Type B pancreatic cell (in vitro differentiated cells): ENCODE measurements at places on chromosomes 6 and 20. TPM values are rescaled to one million over a fixed set of nuclear protein-coding genes. Genes with fewer than 3 reads are reported as not detected.
A peak's percentile ranks its signal among the peaks of the same experiment; 100 is the strongest.

SLC17A2 gene
- 0.21 TPM in 1 of 2 replicates, not detected in the other for total RNA-seq

BHLHE23 gene
- not detected in 2 replicates for total RNA-seq

- DNase-seq: no peak
These were observed 282.8 kb upstream of the FOXQ1 start for GRCh38 chr6:1029141-1029540.

DACT2 gene
- total RNA-seq: 7.6 and 17.4 TPM in 2 replicates

DNA sequence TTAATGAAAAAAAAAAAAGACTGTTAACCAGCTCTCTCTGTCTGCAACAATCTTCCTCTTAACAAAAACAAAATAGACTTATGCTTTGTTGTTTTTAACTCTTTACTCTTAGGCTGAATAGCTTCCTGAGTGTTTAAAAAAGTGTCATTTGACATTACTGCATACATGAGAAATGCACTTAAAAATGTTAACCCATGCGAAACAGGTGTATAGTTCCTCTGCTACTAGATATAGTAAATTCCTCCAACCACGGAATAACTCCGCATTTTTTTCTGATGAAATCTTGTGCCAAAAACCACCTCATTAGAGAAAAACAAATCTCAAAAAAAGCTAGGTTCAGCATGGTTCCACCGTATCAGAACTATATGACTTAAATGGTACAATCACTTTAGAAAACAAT lies 426.0 kb downstream of the ADGRB3 start:
- DNase-seq: no peak

- no peak for DNase-seq
These were observed 749.3 kb downstream of the TENT5A start for GRCh38 chr6:81003156-81003555.

MUC21 gene
- total RNA-seq: 0.43 and 0.65 TPM in 2 replicates

DNA sequence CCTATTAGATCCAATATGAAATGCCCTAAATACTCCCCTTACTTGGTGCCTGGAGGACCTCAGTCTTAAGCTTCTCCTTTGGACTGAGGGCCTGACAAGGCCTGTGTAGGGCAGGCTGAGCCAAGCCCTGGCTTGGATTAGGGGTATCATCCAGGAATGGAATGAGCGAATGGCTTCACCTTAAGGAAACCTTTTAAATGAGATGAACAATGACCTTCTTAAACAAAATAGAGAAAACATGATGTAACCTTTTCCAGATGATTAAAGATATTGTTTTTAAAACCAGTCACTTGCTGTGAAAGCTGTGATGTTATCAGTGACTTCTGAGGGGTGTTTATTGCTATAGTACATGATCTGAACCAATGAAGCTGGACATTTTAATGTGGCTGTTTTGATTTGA lies 55.5 kb downstream of the TRAF3IP2 start:
- DNase-seq: no peak

DNA sequence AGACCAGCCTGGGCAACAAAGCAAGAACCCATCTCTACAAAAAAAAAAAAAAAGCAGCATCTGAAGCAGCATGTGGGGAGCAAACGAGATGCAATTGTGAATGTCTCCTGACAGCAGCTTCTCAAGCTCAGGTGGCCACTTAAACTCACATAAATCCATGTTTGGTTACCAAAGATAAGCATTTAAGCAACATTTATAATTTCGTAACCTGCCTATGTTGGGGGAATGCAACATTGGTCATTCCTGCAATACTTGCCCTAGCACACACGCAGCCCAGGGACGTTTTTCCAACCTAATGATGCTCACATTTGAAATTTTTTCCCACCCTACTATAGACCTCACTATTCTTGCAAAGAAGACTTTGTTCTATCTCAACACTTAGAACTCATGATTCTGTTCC lies 113.3 kb downstream of the ZFP64 start:
- DNase-seq: no peak

DNA sequence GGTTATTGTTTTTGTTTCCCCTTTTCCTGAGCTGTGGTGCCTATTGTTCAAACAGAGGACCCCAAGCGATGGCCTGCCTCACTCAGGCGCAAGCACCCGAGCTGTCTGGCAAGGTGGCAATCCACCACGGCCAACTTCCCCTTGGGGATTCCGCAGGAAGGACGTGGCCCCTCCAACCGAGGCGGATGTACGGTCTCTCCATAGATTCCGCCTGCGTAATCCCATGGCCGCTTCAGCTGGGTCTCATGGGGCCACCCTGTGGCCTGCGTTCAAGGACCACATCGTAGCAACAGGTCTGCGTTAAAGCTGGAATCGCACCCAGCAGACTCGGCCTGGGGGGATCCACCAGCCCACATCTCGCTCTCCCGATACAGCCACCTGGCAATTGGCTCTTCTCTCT lies 79.9 kb downstream of the CEBPB start:
- no peak for DNase-seq

GRCh38 chr6:123806561-123806960 lies 2.9 kb downstream of the NKAIN2 start:
- no peak for DNase-seq

DNA sequence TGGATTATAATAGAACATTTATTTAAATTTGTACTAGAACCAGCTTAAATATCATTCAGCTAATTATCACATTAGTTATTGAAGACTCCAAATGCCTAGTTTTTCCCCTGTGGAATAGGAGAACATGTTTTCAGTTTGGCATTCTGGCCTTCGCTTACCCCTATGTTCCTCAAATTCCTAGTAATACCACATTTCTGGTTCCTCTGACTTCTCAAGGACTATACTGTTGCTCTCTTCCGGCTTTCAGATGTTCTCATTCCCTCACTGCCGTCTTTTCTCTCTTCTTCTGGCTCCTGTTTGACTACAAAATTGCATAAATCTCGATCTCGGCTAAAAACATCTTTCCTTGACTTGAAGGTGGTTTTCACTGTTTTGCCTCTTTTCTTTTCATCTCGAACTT lies 71.8 kb upstream of the KHDRBS2 start:
- DNase-seq: no peak

PDE10A gene
- 6.6 and 10.8 TPM in 2 replicates for total RNA-seq

GRCh38 chr6:39298061-39298460 lies 16.2 kb downstream of the KCNK17 start:
- no peak for DNase-seq

C20orf141 gene
- total RNA-seq: not detected in 2 replicates

- DNase-seq: no peak
These were observed 62.3 kb downstream of the KIAA0319 start for GRCh38 chr6:24583463-24584381.

POU3F2 gene
- 1.4 and 2.1 TPM in 2 replicates for total RNA-seq

DNA sequence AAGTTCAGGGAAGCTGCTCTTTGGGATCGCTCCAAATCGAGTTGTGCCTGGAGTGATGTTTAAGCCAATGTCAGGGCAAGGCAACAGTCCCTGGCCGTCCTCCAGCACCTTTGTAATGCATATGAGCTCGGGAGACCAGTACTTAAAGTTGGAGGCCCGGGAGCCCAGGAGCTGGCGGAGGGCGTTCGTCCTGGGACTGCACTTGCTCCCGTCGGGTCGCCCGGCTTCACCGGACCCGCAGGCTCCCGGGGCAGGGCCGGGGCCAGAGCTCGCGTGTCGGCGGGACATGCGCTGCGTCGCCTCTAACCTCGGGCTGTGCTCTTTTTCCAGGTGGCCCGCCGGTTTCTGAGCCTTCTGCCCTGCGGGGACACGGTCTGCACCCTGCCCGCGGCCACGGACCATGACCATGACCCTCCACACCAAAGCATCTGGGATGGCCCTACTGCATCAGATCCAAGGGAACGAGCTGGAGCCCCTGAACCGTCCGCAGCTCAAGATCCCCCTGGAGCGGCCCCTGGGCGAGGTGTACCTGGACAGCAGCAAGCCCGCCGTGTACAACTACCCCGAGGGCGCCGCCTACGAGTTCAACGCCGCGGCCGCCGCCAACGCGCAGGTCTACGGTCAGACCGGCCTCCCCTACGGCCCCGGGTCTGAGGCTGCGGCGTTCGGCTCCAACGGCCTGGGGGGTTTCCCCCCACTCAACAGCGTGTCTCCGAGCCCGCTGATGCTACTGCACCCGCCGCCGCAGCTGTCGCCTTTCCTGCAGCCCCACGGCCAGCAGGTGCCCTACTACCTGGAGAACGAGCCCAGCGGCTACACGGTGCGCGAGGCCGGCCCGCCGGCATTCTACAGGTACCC lies at the start of gene ESR1:
Gene ESR1, plus strand, starts transcription at position 170 of the 858 bp plus-strand sequence. Its CDS starts 231 bp downstream, at position 401.
- DNase-seq: no peak

RPN2 gene
- total RNA-seq: 184 and 206 TPM in 2 replicates

BPIFA1 gene
- total RNA-seq: 0.69 and 0.97 TPM in 2 replicates

DNA sequence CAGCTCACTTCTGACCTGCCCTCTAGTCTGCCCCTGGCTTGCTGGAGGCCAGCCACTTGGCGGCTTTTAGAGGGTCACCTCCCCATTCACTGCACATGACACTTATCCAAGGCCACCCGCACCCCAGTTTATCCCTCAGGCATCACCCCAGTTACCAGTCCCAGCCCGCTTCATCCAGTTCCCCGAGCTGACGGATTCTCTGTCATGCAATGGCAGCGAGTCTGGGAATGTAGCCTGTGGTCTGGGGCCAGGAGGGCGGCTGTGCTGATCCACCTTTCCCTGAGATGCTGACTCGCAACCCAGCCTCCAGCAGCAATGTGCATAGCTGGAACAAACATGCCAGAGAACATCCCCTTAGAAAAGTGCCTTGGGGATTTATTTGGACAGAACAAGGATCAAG lies 25.8 kb downstream of the SYNDIG1 start:
- DNase-seq: no peak

DNA sequence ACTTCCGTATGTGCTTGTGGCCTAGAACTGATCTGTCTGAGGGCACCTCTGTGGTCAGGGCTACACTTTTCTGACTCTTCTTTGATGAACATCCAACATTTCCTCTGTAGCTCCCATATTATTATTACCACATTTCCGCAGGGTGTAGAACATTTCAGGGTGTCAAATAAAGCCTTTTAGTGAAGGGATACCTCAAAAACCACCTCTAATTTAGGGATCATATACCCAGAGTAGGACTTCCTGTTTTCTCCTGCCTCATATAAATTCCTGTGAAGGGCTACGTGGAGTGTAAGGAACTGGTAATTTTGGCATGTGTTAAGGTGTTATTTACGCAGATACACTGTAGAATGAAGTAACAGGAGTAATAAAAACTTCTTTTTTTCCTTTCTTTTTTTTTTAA lies 5.5 kb upstream of the MUC22 start:
- DNase-seq: no peak

RTF2 gene
- 63.5 and 71.2 TPM in 2 replicates for total RNA-seq

TSHZ2 gene
- total RNA-seq: 17.6 and 45.5 TPM in 2 replicates

OR2H2 gene
- not detected in 2 replicates for total RNA-seq

- DNase-seq: no peak
These were observed 408.7 kb downstream of the MMUT start for GRCh38 chr6:49054311-49054710.

DNA sequence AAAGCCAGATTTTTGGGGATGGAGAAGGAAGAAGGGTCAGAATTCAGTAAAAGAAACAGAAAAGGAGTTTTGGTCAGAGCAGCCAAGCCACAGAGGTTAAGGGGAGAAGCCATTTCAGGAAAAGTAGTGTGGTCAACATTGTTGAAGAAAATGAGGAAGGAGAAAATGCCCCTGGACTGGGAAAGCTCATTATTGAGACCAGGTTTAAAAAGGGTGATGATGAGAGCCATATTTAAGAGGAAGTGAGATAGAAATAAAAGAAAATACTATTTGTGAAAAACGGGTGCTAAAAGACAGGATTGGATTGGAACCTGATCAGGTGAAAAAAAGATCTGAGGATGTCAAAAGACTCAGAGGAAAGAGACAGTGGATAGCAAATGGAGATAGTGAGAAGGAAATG lies 75.8 kb downstream of the CEP162 start:
- DNase-seq: no peak

GRCh38 chr6:154093231-154094044 lies 54.4 kb downstream of the OPRM1 start:
- DNase-seq: no peak

DNA sequence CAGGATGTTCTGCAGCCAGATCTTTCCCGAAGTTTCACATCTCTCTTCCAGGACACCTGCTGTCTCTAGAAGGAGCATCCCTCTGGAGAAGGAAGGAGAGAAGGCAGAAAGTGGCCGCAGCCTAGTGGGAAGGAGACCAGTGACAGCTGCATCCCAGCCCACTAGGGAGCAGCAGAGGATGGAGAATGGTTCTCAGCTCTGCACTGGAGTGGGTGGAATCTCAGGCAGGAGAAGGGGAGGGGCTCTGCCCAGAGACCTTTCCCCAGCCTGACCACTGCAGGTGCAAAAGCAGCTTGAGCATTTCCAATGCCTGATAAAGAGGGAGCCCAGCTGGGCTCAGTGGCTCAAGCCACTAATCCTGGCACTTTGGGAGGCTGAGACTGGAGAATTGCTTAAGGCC lies 32.3 kb downstream of the NCR2 start:
- peak; percentile 83 for DNase-seq

HLA-DQA1 gene
- not detected in 2 replicates for total RNA-seq

DNA sequence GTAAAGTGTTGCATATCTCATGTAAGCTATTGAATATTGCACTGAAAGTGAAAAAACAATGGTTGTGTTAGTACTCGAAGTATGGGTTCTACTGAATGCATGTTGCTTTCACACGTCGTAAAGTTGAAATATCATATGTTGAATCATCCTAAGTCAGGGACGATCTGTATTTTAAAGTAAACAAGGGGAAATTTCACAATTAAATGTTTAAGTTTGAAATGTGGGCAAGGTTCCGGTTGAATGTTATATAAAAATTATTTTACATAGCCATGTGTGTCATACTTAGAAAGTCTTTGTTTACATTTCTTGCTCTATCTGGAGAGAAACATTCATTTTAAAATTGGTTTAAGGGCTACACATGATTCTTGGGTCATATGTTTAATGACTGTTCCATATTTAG lies 76.8 kb downstream of the AKAP7 start:
- DNase-seq: no peak

GRCh38 chr6:160883999-160884398 lies 107.6 kb upstream of the MAP3K4 start:
- no peak for DNase-seq

KCNB1 gene
- total RNA-seq: 0.95 and 1.2 TPM in 2 replicates

DNA sequence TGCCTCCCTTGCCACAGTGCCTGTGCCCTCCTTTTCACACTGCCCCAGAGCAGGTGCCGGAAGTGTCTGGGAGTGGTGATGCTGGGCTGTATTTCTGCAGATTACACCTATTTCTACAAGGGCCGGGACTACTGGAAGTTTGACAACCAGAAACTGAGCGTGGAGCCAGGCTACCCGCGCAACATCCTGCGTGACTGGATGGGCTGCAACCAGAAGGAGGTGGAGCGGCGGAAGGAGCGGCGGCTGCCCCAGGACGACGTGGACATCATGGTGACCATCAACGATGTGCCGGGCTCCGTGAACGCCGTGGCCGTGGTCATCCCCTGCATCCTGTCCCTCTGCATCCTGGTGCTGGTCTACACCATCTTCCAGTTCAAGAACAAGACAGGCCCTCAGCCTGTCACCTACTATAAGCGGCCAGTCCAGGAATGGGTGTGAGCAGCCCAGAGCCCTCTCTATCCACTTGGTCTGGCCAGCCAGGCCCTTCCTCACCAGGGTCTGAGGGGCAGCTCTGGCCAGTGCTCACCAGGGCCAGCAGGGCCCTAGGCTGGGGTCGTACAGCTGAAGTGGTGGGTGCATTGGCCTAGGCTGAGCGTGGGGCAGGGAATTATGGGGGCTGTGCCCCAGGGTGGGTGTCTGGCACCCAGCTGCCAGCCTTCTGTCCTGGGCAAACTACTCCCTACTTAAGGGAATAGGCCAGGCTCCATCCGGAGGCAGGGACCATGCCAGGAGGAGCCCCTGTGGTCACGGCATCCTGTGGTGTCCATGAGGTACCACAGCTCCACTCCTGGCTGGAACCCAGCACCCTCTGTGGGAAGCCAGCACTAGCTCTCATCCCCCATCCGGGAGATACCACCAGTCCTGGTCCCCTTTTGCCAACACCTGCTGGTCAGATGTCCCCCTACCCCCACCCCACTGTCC lies 3.5 kb downstream of the MMP24OS start:
- no peak for DNase-seq

- no peak for DNase-seq
These were observed 14.2 kb upstream of the SLCO4A1 start for GRCh38 chr20:62627901-62628612.
